ENCODE measurements at places on chromosomes 5 and 9. TPM values are rescaled to one million over a fixed set of nuclear protein-coding genes. Genes with fewer than 3 reads are reported as not detected.

DNA sequence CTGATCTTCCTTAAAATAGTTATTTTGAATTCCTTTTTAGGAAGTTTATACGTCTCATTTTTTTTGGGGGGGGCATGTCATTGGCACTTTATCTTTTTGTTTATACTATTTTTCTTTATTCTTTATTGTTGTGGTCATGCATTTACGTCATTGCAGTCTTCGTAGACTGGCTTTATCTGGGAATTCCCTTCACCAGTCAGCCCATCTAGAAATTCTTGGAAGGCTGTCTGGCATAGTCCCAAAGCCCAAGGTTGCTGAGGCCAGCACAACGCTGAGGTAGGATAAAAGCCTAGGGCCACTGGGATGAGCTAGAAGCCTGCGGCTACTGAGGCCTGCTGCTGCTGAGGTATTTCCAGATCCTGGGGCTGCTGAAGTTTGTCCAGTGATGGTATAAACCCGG is 121.5 kb downstream of the ISOC1 start:
- H3K36me3 ChIP-seq: no peaks in the 10 kb centered on the region
- no peaks in the 10 kb centered on the region for H3K27me3 ChIP-seq
- no peak overlapping the region for H3K27ac ChIP-seq

DNA sequence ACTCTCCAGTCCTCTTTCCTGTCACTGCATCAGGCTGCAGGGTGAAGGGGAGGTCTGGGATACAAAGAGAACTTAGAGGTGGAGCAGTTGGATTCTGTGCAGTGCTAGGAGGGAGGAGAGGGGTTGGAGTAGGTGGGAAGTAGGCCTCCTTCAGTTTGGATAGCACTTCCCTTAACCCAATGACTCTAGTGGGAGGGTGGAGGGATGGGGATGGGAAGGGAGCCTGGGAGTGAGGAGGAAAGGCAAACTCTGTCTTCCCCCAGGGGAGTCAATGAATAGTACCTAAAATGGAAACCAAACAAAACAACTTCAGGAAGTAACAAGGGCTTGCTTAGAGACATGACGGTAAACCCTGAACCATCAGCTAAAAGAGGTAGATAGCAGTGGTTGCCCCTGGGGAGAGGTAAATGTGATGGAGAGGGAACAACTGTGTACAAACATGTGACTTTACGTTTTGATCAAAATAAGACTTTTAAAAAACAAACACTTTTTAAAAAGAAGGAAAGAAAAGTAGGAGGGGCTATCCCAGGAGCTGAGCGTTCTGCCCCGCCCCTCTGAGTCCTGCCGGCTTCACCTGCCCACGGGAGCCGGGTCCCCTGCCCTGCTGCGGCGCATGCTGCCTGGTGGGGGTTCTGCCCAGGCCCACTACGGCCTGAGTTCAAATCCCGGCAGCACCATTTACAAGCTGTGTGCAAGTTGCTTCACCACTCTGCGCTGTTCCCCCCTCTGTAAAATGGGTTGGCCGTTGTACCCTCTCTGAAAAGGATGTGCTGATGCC is 30.9 kb downstream of the GSN start:
- no peaks in the 10 kb centered on the region for H3K27me3 ChIP-seq
- H3K4me3 ChIP-seq: no peak overlapping the region
- no peaks in the 10 kb centered on the region for H3K36me3 ChIP-seq
- no peak overlapping the region for H3K27ac ChIP-seq

DNA sequence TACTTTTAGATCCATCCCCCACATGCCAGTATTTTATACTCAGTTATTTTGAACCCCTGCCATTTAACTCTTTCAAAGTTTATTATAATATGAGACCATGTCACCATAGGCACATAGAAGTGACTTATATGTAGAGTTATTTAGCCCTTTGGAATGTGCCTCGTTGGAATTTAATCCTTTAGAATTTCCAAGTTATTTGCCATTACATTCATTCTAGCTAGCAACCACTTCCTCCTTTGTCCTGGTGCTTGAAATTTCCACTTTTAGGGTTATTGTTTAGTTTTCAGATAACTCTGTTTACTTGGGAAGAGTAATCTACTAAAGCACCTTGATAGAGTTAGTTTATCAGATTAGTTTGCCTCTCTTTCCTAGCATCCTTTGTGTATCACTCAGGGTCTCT is 82.8 kb upstream of the TLE1 start:
- no peaks in the 10 kb centered on the region for H3K36me3 ChIP-seq
- no peak overlapping the region for H3K4me3 ChIP-seq
- H3K4me1 ChIP-seq: no peaks in the 10 kb centered on the region
- DNase-seq: no peak
- no peak overlapping the region for H3K27ac ChIP-seq

Gene MED7
- total RNA-seq: 12.6 TPM

Gene GPX8
- not detected for total RNA-seq

Gene OR1Q1
- not detected for total RNA-seq

GRCh38 chr9:87578625-87579024 is 81.0 kb downstream of the DAPK1 start:
- no peaks in the 10 kb centered on the region for H3K27me3 ChIP-seq
- H3K36me3 ChIP-seq: no peaks in the 10 kb centered on the region
- no peaks in the 10 kb centered on the region for H3K4me1 ChIP-seq
- H3K27ac ChIP-seq: no peak overlapping the region
- no peak overlapping the region for H3K4me3 ChIP-seq
- DNase-seq: no peak

DNA sequence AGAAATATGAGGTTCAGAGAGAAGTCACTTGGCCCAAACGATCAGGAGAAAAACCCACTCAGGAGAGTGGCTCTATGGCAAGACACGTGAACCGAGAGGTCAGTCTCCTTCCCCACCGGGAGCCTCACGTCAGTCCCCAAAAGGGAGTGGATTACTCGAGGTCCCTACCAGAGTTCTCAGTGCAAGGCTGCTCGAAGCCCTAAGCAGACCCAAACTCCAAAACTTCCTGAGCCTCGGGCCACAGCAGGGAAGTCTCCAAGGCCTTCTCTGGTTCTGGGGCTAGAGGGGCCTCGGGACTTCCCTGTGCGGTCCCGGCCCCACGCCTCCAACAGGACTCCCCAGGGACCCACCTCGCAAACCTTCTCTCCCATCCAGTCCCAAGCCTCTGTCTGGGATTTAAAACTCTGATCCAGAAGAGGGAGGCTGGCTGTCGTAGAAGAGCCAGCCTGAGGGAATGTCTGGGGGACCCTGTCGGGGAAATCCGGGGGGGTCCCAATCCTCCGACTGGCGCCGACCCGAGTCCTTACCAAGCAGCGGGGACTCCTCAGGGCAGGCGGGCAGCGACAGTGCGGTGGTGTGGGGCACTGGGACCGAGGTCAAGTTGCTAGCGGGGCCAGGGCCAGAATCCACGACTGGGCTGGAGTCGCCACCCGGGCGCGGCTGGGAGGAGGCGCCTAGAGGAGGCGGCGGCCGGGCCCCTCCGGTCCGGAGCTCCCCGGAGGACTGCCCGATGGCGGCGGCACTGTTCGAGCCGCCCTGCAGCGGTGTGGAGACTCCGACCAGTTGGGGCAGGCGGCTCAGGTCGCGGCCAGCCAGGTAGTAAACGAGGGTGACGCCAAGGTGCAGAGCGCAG is 679 bp downstream of the B4GALT1 start:
- peak overlapping the region; percentile 91 for H3K27ac ChIP-seq
- H3K4me1 ChIP-seq: peaks cover 51% of the 10 kb centered on the region
- no peaks in the 10 kb centered on the region for H3K36me3 ChIP-seq
- peak; percentile 57 for DNase-seq
- H3K4me3 ChIP-seq: peak overlapping the region; percentile 62

DNA sequence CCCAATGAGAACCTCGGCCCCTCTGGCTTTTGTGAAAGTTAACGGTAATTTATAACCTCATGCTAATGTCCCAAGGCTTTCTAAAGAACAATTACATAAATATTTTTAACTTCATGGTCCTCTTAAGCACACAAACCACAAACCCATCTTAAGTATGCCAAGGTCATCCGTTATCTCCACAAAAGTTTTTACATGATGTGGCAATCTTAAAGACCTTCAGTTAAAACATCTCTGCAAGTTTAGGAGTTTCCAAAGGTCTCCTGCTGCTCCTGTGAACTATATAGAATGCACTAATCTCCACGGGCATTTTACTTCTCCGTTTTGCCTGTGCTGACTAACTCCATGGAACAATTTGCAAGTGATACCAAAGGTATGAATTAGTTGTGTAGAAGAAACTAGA is 228.2 kb downstream of the TLE1 start:
- no peak for DNase-seq
- H3K4me3 ChIP-seq: no peak overlapping the region
- no peaks in the 10 kb centered on the region for H3K27me3 ChIP-seq
- H3K4me1 ChIP-seq: no peaks in the 10 kb centered on the region

Gene GMCL2
- total RNA-seq: not detected

GRCh38 chr9:114382699-114383520 is 4.9 kb downstream of the AKNA start:
- peaks cover 35% of the 10 kb centered on the region for H3K36me3 ChIP-seq
- H3K27me3 ChIP-seq: no peaks in the 10 kb centered on the region
- H3K4me3 ChIP-seq: peak overlapping the region; percentile 98
- DNase-seq: peak; percentile 75
- peaks cover 74% of the 10 kb centered on the region for H3K4me1 ChIP-seq

All from CD8-positive, alpha-beta memory T cell (primary cell).